ENCODE measurements at places on chromosomes 16 and 17.

DNA sequence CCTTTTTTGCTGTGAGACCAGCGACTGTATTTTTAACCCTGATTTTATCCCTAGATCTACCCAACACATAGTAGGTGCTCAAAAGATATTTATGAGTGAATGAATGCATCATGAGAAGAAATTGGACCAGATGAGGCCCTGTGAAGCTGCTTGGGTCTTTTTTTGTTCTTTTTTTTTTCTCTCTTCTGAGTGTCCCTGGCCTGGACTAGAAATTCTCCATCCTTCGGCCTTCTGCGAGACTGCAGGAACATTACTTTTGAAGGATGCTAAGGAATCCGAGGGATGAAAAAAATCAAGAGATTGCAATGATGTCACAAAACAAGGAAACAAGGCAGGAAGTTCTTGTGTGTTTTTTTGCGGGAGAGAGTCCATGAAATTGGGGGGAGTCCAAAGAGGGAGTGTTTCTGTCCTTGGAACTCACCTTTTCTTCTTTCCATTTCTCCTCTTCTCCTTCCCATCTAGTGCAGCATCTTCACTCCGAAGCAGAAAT, 560 bp upstream of the RUSF1 start:
- DNase-seq, result no peak

DNA sequence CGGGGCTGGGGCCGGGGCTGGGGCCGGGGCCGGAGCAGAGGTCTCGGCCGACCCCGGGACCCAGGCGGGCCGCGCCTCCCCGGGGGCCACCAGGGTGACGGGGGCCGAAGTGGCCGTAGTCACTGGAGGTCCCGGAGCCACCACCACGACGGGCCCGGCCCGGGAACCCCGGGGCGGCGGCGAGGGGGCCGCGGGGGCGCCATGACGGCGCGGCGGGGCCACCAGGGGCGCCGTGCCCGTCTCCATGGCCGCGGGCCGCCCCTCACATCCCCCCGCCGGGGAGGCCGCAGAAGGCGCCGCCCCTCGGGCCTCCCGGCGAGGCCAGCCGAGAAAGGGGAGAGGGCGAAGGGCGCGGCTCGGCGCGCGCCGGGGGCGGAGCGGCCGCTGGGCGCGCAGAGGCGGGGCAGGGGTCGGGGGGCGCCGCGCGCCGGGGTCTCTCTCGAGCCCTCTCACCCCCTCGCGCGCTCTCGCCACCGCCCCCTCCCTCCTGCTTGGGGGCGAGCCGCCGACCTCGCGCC, 297 bp downstream of the TBC1D10B start:
- no peak for DNase-seq

DNA sequence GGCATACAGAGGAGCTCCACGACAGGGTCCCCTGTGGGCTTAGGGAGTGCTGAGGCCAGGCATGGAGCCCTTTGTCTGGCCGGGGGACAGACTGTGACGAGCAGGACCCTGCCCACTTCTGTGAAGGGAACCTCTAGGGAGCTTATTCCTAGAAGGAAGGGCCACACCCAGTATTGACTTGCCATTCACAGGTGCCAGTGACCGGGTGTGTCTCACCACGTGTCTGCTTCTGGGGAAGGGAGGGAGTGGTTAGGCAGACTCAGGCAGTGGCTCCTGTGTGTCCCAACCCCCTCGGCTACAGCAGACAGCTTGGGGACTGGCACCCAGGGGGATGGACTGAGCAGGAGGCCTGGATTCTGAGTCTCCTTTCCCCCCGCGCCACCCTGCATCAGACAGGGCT, 57.2 kb downstream of the SOCS1 start:
- no peak for DNase-seq

- no peak for DNase-seq
These were observed 164.7 kb upstream of the C16orf82 start for GRCh38 chr16:26901983-26902382.

DNA sequence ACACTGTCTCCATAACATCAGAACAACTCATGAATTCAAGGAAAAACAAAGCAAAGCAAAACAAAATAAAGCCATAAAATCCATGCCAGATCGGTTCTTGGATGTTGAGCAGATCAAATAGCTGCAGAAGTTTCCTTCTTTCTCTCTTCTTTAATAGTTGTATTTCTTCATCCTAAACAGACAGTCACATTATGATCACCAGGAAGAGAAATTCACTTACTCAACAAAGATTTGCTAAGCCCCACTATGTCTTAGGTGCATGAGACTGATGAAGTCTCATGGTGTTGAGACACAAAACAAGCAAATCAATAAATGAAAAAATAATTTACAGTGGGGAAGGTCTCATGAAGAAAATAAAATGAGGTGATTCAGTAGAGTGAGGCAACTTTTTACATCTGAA, 72.8 kb downstream of the WIPI1 start:
- no peak for DNase-seq

- DNase-seq, result no peak
These were observed 346.9 kb upstream of the PSMD7 start for GRCh38 chr16:73949574-73950320.

GRCh38 chr16:85162478-85163277, 50.4 kb upstream of the CIBAR2 start:
- no peak for DNase-seq

DNA sequence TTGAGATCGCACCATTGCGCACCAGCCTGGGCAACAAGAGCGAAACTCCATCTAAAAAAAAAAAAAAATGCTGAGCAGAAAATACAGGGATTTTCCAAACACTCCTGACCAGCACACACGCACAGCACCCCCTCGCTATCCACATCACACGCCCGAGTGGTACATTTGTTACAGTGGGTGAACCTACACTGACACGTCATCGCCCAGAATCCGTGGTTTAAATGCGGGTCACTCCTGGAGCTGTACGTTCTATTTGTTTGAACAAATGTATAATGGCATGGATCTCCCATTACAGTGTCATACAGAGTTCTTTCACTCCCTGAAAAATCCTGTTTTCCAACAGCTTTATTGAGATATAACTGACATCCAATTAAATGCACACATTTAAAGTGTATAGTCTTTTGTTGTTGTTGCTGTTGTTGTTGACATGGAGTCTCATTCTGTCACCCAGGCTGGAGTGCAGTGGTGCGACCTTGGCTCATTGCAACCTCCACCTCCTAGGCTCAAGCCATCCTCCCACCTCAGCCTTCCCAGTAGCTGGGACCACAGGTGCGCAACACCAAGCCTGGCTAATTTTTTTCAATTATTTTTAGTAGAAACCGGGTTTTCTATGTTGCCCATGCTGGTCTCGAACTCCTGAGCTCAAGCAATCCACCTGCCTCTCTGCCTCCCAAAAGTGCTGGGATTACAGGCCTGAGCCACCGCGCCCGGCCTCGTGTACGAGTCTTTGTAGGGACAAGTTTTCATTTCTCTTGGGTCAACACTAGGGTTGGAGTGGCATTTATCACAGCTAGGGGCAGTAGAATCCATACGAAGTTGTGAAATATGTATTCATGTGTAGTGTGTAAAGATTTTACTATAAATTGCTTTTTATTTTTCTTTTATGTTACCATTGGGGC, 4.4 kb upstream of the CARHSP1 start:
- DNase-seq, result no peak

- no peak for DNase-seq
These were observed 25.3 kb downstream of the GINS3 start for GRCh38 chr16:58417600-58417999.

DNA sequence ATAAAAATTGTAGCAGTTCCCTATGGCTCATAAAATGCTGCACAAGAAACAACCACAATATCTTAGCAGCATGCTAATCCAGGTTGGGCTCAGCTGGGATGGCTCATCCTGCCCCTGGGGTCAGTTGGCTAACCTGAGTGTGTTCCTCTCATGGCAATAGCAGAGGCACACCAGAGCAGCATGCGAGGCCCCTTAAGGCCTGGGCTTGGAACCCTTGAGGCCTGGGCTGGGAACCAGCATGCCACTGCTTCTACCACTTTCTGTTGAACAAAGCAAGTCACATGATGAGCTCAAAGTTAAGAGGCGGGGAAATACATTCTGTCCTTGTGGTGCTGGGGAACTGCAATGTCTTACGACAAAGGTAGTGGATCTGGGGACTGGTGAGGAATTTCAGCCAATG, 154.4 kb upstream of the FOXF1 start:
- no peak for DNase-seq

GRCh38 chr17:51085150-51085805, 35.4 kb downstream of the SPAG9 start:
- no peak for DNase-seq

DNA sequence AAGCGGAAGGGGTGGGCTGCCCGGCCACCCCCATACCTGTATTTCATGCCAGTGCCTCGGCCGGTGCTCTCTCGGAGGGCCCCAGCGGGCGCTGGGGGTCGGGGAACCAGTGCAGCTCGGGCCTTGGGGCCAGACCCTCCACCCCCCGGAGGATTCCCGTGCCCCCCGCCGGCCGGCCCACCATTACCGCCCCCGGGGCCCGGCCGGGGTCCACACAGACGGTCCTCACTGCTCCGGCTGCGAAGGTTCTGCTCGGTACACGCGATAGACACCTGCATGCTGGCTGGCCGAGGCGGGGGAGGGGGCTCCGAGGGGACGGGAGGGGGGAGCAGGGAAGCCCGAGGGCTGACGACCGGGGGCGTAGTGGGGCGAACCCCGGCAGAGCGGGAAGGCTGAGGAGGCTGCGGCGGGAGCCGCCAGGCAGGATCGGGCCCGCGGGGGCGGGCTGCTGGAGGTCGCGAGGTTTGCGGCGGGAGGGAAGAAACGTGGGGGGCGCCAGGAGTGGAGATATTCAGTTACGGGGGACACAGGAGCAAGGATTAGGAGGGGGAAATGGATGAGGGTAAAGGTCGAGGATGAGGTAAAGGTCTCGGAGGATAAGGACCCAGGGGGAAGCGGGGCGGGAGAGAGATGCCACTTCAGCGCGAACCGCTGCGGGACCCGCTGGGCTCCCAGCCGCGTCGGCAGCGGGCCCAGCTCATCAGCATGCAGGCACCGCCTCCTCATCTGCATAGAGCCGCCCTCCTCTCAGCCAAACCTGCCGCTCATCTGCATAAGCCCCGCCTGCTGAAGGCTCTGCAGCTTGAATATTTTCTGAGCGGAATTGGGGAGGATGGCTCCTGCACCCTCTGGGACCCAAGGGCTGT, at the start of gene KCNAB3:
KCNAB3 (minus strand) TSS at position 699 of the 866 bp plus-strand sequence; CDS start at position 278, 421 bp downstream.
- peak; percentile 64 for DNase-seq

- DNase-seq, result no peak
These were observed 23.7 kb upstream of the BCO1 start for GRCh38 chr16:81214745-81215166.

- no peak for DNase-seq
These were observed 242.3 kb downstream of the RBFOX3 start for GRCh38 chr17:79368521-79368920.

DNA sequence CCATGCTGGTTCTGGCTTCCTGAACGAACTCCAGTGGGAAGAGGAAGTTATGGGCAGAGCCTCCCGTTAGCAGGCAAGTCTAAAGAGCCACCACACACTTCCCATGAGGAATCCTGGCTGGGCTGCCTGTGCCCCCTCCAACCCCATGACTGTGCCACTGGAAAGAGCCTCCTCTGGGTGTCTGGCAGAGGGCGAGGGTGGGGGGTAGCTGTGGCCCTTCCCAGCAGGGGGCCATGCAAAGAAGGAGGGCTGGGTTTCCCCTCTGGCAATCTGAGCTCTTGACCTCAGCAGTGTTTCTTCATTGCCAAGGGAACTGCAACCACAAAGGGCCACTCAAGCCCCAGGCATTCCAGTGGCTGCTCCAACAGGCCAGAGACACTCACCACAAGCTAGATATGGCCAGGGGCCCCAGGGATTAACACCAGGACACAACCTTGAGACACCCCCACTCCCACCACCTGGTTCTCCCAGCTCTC, 1.7 kb upstream of the RRAD start:
- DNase-seq, result no peak

DNA sequence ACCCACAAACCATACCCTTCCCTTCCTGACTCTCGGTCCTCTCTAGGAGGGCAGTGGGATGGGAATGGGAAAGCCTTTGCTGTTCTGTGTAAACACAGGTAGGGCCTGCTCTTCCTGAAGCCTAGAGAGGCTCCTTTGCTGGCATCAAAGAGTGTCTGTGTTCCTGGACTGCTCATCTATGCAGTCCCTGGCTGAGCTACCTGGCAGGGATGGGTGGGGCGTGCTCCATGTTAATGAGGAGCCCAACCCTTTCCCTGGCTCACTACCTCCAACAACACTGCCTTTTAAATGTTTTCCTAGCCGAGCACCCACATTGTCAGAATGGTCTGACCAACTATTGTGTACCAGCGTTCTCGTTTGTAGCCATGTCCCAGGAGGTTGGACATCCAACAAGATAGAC, 26.6 kb upstream of the NAGLU start:
- DNase-seq, result no peak

DNA sequence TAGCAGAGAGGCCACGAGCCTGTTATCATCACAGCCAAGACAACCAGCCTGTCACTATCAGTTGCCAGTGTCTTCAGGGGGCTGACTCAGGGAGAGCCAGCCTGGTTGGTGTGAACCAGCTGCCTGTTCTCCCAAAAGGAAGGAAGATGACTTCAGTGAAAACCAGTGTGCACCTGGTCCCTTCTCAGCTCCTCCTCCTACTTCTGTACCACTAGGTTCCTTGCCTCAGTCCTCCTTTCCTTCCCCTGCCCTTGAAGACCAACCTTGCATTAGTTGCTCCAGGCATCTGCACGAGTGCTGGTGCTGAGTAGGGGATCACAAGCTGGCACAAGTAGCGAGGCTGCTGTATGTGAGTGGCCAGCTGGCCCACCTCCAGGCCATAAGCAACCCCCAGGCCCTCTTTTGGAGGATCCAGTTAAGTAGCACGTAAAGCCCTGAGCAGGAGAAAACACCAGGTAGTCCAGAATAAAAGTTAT, 8.5 kb downstream of the TUBG1 start:
- no peak for DNase-seq

- DNase-seq, result no peak
These were observed 37.5 kb upstream of the RBFOX3 start for GRCh38 chr17:79648181-79648831.

DNA sequence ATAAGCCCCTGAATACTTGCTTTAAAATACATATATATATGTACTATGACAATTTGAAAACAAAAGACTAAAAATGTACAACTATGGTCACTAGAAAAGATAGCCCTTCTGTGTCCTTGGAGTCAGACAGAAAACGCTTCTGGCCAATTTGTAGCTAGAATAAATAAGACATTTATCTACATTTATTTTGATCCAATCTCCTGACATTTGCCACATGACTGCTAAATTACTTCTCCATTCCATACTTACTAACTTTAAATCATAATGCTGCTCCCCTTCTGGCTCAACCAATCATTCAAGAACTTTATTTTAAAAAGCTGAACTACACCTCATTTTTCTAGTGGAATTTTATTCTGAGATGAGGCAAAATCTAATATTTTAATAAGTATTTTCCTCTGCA, 65.8 kb downstream of the CYTH1 start:
- DNase-seq, result no peak

- no peak for DNase-seq
These were observed 2.8 kb downstream of the NDEL1 start for GRCh38 chr17:8438441-8438840.

Measured in neural crest cell (in vitro differentiated cells).